ENCODE measurements at places on chromosomes 5 and 9.

DNA sequence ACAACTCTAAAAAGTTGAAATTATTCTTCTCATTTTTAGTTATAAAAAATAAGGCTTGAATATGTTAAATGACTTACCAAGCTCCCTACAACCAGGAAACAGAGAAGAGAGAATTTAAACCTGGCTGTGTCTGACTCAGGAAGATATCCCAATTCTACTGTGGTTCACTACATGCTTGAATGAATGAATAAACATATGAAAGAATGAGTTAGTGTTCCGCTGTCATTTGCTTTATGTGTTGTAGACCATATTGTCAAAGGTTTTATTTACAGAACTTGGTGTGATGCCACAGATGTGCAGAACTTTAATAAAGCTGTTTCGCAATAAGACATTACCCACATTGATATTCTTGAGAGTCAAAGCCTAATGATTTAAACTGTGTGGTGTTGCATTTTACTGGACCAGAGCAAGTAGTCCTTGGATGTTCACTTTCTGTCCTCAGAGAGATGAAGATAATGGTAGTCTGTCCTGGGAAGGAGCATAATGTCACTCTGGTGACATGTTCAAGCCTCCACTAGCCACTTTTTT is 313.2 kb downstream of the TRIM32 start:
- H3K27ac ChIP-seq, result no peak overlapping the region
- no peak for DNase-seq
- H3K4me3 ChIP-seq, result no peak overlapping the region

GRCh38 chr5:133732536-133732935 is 120.2 kb upstream of the FSTL4 start:
- H3K4me1 ChIP-seq, result no peaks in the 10 kb centered on the region
- H3K27me3 ChIP-seq, result no peaks in the 10 kb centered on the region
- H3K36me3 ChIP-seq, result no peaks in the 10 kb centered on the region
- H3K4me3 ChIP-seq, result no peak overlapping the region
- H3K27ac ChIP-seq, result no peak overlapping the region

GRCh38 chr5:167261309-167262100 is 1029.9 kb upstream of the WWC1 start:
- no peak overlapping the region for H3K4me3 ChIP-seq
- H3K4me1 ChIP-seq, result no peaks in the 10 kb centered on the region
- H3K27me3 ChIP-seq, result no peaks in the 10 kb centered on the region
- no peak for DNase-seq
- no peaks in the 10 kb centered on the region for H3K36me3 ChIP-seq

- no peaks in the 10 kb centered on the region for H3K27me3 ChIP-seq
- DNase-seq, result no peak
- H3K4me3 ChIP-seq, result no peak overlapping the region
- no peaks in the 10 kb centered on the region for H3K36me3 ChIP-seq
- H3K4me1 ChIP-seq, result no peaks in the 10 kb centered on the region
Measured at GRCh38 chr5:11468334-11469039, 435.8 kb downstream of the CTNND2 start.

- no peaks in the 10 kb centered on the region for H3K36me3 ChIP-seq
- DNase-seq, result no peak
- H3K27ac ChIP-seq, result no peak overlapping the region
Measured at GRCh38 chr9:137256856-137257255, 1.7 kb downstream of the NELFB start.

DNA sequence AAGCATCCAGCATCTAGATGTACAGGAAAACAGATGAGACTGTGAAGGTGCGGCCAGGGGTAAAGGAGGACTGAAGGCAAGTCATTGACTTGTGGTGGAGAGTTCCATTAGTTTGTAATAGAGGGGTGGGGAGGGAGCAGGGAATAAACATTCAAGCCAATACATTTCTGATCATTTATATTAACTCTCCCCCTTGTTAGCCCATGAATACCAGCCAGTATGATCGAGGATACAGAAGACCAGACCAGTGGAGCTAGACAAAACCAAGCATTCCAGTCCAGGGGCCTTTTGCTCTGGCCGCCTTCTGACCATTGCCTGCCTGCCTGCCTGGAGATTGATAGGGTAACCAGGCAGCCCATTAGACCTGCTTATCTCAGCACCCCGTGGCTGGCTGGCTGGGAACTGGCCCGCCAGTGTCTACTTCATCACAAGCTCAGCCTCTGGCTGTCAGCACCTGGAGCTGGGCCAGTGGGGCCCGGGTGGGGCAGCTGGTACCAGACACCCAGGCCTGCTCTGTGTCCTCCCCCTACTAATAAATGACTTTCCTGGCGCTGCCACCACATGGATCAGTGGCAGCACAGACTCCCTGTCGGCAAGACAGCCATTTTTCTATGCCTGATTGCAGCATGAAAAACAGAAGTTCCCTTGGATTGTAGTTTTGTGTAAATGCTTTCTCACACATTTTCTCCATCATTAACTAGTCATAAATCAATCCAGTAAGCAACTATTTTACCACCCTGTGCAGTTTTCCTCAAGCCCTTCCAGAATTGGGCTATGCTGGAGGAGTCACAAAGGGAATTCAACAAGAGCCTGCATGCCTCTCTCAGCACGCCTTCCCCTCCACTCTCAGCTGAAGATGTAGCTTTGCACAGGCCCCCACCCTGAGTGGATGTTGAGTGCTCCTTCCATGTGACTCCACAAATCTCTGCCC is 181.3 kb downstream of the SNCAIP start:
- no peaks in the 10 kb centered on the region for H3K36me3 ChIP-seq
- peak; percentile 79 for DNase-seq
- no peak overlapping the region for H3K27ac ChIP-seq
- H3K27me3 ChIP-seq, result no peaks in the 10 kb centered on the region
- no peak overlapping the region for H3K4me3 ChIP-seq

DNA sequence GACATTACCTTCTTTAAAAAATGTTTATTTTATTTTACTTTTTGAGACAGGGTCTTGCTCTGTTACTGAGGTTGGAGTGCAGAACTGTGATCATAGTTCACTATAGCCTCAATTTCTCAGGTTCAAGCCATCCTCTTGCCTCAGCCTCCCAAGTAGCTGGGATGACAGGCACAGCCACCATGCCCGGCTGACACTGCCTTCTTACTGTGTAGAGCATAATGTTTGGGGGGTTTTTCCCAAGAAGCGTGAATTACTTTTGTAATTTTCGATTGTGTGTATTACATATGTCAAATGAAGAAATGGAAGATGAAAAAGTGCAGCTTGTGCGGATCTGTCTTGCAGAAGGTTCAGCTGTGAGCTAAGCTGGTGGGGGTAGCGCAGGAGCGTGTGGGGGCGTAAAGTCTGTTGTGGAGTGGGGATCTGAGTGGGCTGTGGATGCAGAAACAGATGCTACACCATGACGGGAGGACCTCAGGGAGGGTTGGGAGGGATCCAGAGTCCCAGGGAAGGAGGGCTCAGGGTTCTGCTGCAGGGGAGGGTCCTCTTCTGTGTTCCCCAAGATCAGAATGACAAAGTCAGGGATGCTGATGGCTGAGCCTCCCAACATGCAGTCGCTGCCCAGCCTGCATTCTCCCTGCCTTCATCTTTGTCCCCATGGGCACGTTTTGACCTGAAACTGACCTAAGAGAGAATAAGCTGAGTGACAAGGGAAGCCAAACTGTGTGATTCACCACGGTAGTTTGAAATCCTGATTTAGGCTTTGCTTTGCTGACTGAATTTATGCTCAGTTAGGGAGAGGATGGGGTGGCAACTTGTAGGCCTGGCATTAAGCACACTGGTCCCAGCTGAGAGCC is 6.8 kb upstream of the ANKRD33B start:
- no peak for DNase-seq
- no peaks in the 10 kb centered on the region for H3K27me3 ChIP-seq
- H3K4me3 ChIP-seq, result no peak overlapping the region
- no peaks in the 10 kb centered on the region for H3K36me3 ChIP-seq
- H3K4me1 ChIP-seq, result no peaks in the 10 kb centered on the region

GRCh38 chr9:81683238-81683637 is 6.1 kb downstream of the TLE1 start:
- no peaks in the 10 kb centered on the region for H3K27me3 ChIP-seq
- peaks cover 5% of the 10 kb centered on the region for H3K4me1 ChIP-seq
- no peak overlapping the region for H3K27ac ChIP-seq
- peak overlapping the region; percentile 37 for H3K4me3 ChIP-seq
- no peak for DNase-seq

DNA sequence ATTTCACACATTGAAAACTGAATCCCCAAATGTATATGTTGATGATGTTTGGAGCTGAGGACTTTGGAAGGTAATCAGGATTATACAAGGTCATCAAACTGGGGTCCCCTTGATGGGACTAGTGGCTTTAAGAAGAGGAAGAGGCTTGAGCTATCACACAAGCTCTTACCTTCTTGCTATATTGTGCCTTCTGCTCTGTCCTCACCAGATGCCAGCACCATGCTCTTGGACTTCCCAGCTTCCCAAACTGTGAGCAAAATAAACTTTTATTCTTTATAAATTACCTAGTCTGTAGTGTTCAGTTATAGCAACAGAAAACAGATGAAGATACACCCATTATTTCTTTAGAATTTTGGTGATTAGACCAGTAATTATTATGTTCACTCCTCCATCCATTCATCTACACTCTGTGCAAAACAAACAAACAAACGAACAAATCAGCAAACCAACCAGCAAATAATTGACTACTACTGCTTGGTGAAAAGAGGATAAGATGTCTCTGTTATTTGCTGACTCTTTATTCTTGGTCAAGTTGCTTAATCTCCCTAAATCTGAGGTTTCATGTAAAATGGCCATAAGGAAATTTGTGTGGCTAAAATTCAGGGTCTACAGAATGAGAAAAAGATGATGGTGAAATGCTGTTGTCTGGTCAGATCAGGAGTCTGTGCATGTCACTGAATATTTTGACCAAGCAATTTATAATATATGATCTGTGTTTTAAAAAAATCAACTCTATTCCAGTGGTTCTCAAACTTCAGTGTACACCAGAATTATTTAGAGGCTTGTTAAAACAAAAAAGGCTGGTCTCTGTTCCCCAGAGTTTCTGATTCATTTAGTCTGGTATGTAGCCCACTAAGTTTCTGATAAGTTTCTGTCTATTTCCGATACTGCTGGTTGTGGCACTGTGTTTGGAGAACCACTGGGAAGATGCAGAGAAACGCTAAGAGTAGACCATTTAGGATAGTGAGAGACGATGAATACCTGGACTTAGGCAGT is 854.1 kb downstream of the MAT2B start:
- no peaks in the 10 kb centered on the region for H3K27me3 ChIP-seq
- DNase-seq, result no peak
- H3K4me3 ChIP-seq, result no peak overlapping the region
- no peaks in the 10 kb centered on the region for H3K36me3 ChIP-seq
- H3K27ac ChIP-seq, result no peak overlapping the region

GRCh38 chr5:92119110-92119509 is 736.0 kb upstream of the ARRDC3 start:
- H3K4me1 ChIP-seq, result no peaks in the 10 kb centered on the region
- no peak for DNase-seq
- no peak overlapping the region for H3K4me3 ChIP-seq

DNA sequence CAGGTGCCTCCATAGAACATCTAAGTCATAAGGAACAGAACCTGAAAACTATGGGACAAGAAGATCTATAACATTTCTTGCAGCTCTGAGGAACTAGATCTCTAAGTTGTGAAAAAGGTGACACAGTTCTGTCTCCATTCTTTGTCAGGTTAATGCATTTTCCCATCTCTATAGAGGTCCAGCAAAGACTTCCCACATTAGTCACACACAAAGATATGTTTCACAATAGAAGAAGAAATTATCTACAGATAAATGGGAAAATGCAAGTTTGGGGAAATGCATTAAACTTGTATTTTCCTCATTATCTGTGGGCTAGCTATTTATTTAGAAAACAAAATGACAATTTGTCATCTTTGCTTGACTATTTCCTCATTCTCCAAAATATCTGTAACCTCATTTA is 458.6 kb upstream of the PAPPA start:
- no peak for DNase-seq
- no peaks in the 10 kb centered on the region for H3K36me3 ChIP-seq
- H3K4me1 ChIP-seq, result no peaks in the 10 kb centered on the region

DNA sequence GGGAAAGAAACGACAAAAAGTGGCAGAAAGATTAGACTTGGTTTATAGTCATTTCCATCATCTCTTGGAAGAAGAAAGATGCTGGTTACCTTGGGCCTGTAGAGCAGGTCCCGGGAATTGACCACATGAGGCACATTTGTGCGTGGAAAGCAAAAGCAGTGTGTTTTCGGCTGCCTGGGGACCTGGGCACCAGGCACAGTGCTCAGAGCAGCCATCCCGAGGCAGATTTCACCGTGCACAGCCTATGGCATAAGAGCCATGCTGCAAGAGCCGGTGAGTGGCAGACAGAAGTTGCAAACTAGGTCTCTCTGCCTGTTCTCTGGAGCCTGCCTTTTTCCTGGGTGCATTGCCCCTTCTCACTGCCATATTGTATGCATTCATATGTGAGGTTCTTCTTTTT is 77.0 kb downstream of the ICE1 start:
- no peaks in the 10 kb centered on the region for H3K4me1 ChIP-seq
- H3K27me3 ChIP-seq, result no peaks in the 10 kb centered on the region
- H3K27ac ChIP-seq, result no peak overlapping the region
- DNase-seq, result no peak
- H3K36me3 ChIP-seq, result no peaks in the 10 kb centered on the region

GRCh38 chr5:135309391-135310327 is 89.4 kb downstream of the MACROH2A1 start:
- no peak overlapping the region for H3K4me3 ChIP-seq
- no peak overlapping the region for H3K27ac ChIP-seq
- no peaks in the 10 kb centered on the region for H3K27me3 ChIP-seq
- H3K4me1 ChIP-seq, result no peaks in the 10 kb centered on the region
- DNase-seq, result no peak

GRCh38 chr5:107776506-107776905 is 105.8 kb upstream of the EFNA5 start:
- no peak for DNase-seq
- H3K36me3 ChIP-seq, result no peaks in the 10 kb centered on the region
- H3K4me3 ChIP-seq, result no peak overlapping the region
- H3K27me3 ChIP-seq, result no peaks in the 10 kb centered on the region

GRCh38 chr5:102731693-102732092 is 23.4 kb upstream of the PAM start:
- no peak overlapping the region for H3K27ac ChIP-seq
- no peak for DNase-seq
- no peak overlapping the region for H3K4me3 ChIP-seq
- H3K36me3 ChIP-seq, result no peaks in the 10 kb centered on the region
- no peaks in the 10 kb centered on the region for H3K27me3 ChIP-seq

GRCh38 chr9:26537211-26537610 is 355.4 kb downstream of the CAAP1 start:
- no peaks in the 10 kb centered on the region for H3K4me1 ChIP-seq
- DNase-seq, result no peak
- H3K27me3 ChIP-seq, result no peaks in the 10 kb centered on the region
- H3K36me3 ChIP-seq, result no peaks in the 10 kb centered on the region
- no peak overlapping the region for H3K4me3 ChIP-seq
